Urinary bladder (tissue), 4 donors: ENCODE measurements at places on chromosomes 6 and 20. TPM values are rescaled to one million over a fixed set of nuclear protein-coding genes. Genes with fewer than 3 reads are reported as not detected.
A peak's percentile ranks its signal among the peaks of the same experiment; 100 is the strongest.

KHDRBS2 gene
- total RNA-seq: 5.2 TPM

GRCh38 chr6:129849456-129849855 lies 11.7 kb downstream of the TMEM244 start:
- DNase-seq: no peak

DNA sequence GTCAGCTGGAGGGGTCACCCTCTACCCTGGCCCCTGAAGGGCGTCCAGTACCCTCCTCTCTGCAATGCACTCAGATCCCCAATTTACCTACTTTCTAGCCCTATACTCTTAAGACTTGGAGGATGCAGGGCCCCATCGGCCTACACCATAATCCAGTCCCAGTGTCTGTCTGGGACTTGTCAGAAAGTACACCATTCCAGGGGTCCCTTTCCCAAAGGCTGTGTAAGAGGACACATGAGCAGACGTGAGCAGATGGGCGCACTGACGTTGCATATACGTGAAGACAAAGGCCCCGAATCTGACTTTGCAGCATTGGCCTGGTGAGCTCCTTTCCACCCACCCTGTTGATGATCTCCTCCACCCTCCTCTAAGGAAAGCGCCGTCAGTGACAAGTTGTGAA lies 20.9 kb upstream of the SMOC2 start:
- DNase-seq: no peak

APOBEC2 gene
- total RNA-seq: 11.4 TPM

GRCh38 chr6:99270826-99271225 lies 78.6 kb downstream of the FAXC start:
- peak; percentile 0 for DNase-seq

DNA sequence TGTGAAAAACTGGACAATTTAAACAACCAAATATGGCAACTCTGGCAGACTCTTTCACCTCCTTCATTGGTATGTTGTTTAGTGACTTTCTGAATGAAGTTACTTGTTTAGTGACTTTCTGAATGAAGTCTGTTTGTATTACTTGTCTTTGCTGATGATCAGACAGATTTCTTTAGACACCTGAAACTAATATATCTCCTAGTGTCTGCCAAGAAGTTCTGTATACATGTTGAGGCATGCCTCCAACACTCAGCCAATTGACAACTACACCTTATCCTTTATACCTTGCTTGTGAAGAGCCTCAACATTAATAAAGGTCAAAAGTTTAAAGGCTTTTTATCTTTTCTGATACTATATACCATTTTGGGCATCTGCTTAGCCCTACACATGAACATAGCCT lies 725.4 kb upstream of the EPHA7 start:
- DNase-seq: peak; percentile 25

GRCh38 chr20:9769954-9770353 lies 68.9 kb downstream of the PAK5 start:
- no peak for DNase-seq

DNA sequence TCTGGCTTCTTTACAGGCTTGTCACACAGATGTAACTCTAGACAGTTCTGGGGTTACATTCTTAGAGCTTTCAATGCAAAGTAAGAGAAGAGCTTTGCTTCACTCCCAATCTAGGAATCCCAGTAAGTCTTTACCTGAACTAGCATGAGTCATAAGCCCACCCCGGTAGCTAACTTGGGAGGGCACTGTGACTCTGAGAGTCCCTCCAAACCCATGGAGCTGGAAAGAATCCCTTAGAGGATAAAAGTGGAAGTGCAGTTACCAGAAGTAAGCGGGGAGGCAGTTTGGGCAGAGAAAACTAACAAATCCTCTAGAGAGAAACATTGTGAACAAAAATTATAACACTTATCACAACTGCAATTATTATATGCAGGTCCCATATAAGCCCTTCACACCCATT lies 84.0 kb upstream of the SMLR1 start:
- no peak for DNase-seq

- no peak for DNase-seq
Measured at GRCh38 chr6:24493945-24494820, 586 bp upstream of the ALDH5A1 start.

GRCh38 chr20:6504826-6505225 lies 262.7 kb upstream of the BMP2 start:
- no peak for DNase-seq

- DNase-seq: no peak
Measured at GRCh38 chr20:34634392-34634791, 42.5 kb downstream of the PIGU start.

MARCKS gene
- 193 TPM for total RNA-seq

DNA sequence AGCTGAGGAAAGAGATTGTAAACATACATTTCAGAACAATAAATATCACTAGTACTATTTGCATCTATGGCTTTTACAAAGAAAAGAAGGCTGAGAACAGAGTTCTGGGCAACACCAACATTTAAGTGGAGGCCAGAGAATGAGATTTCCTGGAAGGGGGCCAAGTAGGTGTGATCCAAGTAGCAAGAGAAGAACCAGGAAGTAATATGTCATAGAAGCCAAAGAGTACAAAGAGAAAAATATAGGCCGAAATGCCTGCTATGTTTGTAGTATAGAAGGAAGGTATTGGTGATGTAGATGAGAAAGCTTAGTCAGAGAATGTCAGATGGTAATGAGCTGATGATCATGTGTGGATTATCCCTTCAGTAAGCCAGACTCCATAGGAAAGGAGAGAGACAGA lies 94.5 kb downstream of the PERP start:
- DNase-seq: no peak

DNA sequence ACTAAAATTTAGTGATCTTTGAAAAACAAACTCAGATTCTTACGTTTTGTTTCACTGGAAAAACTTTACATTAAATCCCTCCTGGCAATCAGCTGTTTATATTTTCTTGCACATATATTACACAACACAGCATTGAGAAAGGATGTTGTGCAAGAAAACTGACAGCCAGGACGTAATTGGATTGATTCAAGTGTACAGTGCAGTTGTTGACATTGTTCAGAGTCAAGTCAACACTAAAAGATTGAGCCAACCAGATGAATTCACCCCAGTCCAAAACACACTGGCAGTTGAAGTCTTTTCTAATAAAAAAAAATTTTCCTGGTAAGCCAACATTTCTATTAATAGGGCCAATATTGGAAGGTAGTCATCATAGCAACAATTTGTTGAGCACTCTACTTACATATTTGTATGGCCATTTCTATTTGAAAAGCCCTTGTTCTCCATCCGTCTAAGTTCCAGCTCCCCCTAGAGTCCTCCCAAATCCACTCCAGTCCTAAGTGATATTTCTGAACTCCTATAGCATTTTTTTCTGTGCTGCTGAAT lies 20.9 kb upstream of the VNN1 start:
- no peak for DNase-seq

- DNase-seq: no peak
Measured at GRCh38 chr20:58565461-58566175, 50.4 kb upstream of the APCDD1L start.

RGS19 gene
- 7.8 TPM for total RNA-seq

DNA sequence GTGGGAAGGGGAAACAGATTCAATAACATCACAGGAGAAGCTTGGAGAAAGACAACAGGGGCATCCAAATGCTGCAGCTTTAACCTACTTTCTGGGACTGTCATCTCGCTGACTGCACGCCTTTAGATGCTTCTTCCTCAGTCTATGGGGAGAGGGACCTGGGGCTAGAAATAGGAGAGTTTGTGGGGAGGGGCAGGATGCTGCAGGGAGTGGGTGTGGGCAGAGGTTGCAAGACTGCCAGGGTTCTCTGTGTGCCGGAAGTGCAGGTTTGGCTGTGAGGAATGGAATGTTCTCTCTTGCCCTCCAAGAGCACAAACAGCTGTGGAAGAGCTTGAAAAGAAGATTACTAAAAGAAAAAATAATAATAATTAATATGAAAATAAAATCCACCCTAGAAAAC lies 93.2 kb downstream of the FOXO3 start:
- no peak for DNase-seq

PGBD1 gene
- 8.7 TPM for total RNA-seq

COL21A1 gene
- total RNA-seq: 151 TPM

FKBP1C gene
- total RNA-seq: 0.21 TPM

DNA sequence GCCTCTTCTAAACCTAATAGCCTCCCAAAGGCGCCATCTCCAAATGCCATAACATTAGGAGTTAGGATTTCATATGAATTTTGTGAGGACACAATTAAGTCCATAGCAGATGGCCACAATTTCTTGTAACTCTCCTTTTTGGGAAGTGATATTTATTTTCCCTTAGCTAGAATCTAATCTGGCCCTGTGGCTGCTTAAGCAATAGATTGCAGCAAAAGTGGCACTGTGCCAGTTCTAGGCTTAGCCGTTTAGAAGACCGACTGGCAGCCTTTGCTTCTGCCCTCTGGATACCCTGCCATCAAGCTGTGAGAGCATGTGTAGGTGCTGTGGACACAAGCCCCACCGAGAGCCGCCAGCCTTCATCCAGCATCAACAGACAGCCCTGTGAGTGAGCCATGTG lies 15.9 kb upstream of the ADGB start:
- DNase-seq: no peak

PRRT1 gene
- total RNA-seq: 0.42 TPM

- DNase-seq: no peak
Measured at GRCh38 chr6:136035378-136036070, 184.0 kb downstream of the PDE7B start.

GRCh38 chr6:53284901-53285300 lies 63.8 kb downstream of the ELOVL5 start:
- no peak for DNase-seq

DNA sequence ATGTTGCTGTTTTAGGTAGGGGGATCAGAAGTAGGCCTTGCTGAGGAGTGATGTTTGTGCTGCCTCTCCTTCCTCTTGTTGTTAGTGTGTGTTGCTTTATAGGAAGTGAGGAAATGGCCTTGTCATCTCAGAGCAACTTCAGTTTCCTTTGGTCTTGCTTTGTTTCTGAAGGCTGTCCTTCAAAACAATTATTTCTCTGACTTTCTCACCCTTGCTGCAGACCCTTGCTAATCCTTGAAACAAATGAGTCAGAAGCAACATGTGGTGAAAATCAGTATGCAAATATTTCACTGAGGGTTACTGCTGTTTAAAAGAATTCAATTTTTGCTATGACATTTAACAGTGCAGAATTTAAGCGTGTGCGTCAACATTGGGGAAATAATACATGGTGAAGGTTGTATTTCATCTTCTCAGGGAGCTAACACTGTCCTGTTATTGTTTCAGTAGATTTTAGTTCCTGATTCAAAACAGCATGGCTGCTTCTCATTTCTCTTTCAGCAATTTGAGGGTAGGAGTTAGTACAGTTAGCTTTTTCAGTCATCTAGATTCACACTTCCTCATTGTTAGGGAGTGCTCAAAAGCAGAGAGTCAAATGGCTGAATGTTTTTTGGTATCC lies 13.8 kb downstream of the RNF144B start:
- no peak for DNase-seq

GNMT gene
- total RNA-seq: 0.42 TPM

- no peak for DNase-seq
Measured at GRCh38 chr20:61560361-61560853, 308.3 kb downstream of the CDH4 start.

CCDC170 gene
- total RNA-seq: 4.7 TPM

DNA sequence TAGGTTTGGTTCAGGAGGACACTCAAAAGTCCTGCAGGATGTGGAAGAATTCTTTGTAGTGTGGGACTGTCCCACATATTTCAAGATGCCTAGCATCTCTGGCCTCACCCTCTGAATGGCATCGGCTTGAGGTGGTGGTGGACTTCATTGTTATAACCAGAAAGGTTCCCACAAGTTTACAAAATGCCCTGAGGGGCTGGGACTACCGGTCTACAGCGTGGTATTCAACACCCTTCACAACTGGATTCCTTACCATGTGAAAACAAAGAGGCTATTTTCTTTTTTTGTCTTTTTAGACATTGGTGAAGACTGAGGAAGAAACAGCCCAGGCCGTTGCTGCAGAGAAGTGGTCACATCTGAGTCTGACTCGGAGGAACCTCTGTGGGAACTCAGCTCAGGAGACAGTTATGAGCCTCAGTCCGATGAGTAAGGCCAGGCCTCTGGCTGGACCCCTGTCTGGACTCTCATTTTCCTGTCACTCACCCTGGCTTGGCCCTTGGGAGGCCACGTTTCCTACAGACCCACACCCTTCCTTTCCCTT lies 15.2 kb downstream of the PGBD1 start:
- no peak for DNase-seq

- DNase-seq: no peak
Measured at GRCh38 chr20:47237715-47238114, 118.8 kb downstream of the ZMYND8 start.

GRCh38 chr6:45607798-45608197 lies 230.1 kb upstream of the SUPT3H start:
- DNase-seq: peak; percentile 50

SLC13A3 gene
- total RNA-seq: 5.4 TPM

EPPIN gene
- not detected for total RNA-seq

CRISP2 gene
- not detected for total RNA-seq

OR12D3 gene
- total RNA-seq: not detected

GRCh38 chr6:33633462-33634158 lies 12.5 kb downstream of the ITPR3 start:
- DNase-seq: no peak

- no peak for DNase-seq
Measured at GRCh38 chr20:32823737-32824588, 4.2 kb downstream of the MAPRE1 start.

DNA sequence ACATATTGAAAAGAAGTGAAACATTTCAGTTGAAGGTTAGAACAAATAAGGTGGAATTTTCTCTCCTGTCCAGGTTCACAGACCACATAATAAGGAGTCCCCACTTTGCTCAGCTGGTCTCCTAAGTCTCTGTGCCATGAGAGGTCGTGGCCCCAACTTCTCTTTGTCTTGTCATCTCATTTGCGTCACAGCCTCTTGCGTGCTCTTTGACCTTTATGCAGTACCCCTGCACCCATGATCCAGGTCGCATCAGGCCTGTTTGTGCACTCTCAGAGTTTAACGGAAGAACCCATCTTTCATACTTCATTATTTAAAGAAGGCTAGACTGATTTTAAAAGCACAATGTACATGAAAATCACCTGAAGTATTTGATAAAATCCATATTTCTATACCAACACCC lies 110.4 kb upstream of the BMP2 start:
- DNase-seq: no peak

DNA sequence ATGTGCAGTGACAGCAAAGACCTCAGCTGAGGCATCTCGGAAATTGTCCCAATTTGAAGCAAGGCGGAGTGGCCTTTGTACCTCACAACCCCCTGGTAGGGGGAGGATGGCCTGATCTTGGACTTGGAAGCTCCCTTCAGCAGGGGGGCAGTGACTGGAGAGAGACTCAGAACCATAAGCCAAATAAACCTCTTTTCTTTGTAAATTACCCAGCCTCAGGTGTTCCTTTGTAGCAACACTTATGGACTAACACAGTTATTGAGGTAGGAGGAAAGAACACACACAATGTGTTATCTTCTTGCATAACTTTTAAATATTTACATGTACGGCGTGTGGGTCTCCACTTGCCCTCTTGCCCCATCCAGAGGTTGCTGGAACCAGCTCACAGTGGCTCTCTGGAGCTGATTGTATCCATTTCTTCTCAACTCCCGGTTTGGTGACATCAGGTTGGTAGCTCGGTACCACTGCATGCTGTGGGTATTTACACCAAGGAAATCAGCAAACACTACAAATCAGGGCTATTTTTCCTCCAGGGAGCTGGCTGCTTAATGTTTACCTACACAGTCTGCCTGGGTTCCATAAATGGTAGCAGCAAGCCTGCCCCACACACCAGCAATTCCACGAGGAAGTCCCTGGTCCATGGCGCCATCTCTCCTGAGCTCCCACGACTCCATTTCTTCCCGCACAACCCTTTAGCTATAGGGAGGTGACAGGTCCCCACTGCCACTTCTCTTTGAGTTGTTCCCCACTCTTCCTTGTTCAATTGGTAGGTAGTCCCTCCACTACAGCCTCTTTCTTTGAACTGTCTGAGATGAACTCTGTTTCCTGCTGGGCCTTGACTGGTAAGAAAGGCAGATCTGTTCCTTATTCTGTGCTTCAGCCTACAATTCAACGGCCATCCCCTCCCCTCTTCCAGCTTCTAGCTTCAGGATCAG lies 54.3 kb upstream of the TASP1 start:
- no peak for DNase-seq
